GM13977 (cell line): ENCODE measurements at places on chromosomes 11 and 22.

- peak; percentile 80 for DNase-seq
Measured at GRCh38 chr22:39622881-39623367, 52.4 kb downstream of the CACNA1I start.

DNA sequence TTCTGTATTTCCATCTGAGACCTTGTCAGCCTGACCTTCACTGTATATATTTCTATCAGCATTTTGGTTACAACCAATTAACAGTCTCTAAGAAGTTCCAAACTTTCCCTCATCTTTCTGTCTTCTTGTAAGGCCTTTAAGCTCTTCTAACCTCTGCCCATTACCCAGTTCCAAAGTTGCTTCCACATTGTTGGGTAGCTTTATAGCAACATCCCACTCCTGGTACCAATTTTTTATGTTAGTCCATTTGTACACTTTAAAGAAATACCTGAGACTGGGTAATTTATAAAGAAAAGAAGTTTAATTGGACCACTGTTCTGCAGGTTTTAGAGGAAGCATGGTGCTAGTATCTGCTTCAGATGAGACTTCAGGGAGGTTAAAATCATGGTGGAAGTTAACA lies 1979.7 kb upstream of the RAG2 start:
- no peak for DNase-seq

- no peak for DNase-seq
Measured at GRCh38 chr11:8596504-8597046, 2.5 kb upstream of the STK33 start.

GRCh38 chr11:72840780-72841179 lies 26.6 kb downstream of the ATG16L2 start:
- no peak for DNase-seq

DNA sequence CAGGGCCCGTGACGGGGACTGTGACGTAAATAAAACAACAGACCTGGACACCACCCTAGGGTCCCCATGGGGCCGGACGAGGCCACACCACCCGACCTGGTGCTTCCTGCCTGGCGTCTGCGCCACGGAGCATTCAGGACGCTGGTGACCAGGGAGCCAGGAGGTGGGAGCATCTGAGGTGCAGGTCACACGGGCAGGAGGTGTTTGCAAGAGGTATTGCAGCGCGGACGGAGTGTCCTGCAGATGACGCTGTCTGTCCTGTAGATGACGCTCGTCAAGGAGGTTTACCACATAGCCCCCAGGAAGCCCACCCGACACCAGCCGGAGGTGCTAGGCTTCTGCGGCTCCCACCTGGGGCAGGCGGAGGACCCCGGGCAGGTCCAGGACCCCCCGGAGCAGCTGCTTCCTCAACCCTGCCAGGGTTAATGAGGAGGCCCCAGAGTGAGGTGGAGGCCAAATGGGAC lies 986 bp upstream of the MUC5B start:
- no peak for DNase-seq

- no peak for DNase-seq
Measured at GRCh38 chr11:86058360-86058759, 10.5 kb downstream of the PICALM start.

DNA sequence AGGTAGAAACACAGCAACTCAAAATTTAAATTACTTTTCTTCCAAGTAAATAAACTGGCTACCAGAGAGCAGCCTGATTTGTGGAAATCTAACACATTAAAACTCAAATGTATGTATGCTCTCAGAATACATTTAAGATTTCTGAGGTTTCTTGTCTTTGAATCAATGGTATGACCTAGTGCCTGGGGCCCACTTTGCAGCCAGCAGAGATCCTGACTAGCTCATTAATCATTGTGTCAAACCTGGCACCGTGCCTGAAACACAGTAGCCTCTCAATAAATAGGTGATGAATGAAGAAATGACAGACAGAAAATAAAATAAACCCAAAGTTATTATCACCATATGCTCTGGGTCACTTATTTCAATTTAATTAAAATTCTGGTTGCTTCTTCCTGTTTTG lies 176.2 kb upstream of the FAT3 start:
- DNase-seq: no peak

DNA sequence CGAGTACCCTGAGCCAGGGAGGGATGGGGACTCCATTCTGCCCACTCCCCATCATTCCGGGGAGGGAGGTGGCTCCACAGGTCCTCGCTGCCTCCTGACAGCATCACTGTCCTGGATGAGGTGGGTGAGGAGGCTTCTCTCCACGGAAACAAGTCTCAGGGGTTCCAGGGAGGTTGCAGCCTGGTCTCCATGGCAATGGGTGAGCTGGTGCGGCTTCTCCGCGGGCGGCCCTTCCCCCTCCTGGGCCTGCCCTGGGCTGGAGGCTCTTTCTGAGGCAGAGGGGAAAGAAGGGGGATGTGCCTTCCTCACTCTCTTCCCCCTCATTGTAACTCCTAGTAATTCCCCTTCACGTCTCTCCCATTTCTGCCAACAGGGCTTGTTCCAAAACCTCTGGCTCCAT lies 37.1 kb upstream of the PARVG start:
- DNase-seq: no peak
